Stimulated activated CD8-positive, alpha-beta memory T cell treated with anti-CD3 and anti-CD28 coated beads, Interleukin-4, amount 100 ng/mL, for 1 hour (primary cell): ENCODE measurements at places on chromosomes 2 and 18.
A peak's percentile ranks its signal among the peaks of the same experiment; 100 is the strongest.

DNA sequence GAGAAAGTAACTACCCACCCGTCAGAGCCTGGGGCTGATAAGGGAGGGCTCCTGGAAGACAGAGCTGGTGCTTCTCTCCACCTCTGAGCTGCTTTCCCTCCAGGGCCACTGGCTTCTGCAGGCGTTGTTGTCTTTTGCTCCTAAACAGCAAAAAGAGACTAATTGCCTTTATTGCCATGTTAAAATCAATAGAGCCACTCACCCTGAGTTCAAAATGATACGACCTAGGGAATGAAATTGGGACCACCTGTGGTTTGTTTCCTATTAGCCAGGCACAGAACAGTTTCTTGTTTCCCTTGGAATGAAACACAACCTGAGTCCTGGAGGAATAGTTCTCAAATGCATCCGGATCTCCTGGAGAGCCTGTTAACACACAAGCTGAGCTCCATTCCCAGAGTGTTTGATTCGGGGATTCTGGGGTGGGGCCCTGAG, 45.8 kb downstream of the TCF7L1 start:
- no peak for DNase-seq

DNA sequence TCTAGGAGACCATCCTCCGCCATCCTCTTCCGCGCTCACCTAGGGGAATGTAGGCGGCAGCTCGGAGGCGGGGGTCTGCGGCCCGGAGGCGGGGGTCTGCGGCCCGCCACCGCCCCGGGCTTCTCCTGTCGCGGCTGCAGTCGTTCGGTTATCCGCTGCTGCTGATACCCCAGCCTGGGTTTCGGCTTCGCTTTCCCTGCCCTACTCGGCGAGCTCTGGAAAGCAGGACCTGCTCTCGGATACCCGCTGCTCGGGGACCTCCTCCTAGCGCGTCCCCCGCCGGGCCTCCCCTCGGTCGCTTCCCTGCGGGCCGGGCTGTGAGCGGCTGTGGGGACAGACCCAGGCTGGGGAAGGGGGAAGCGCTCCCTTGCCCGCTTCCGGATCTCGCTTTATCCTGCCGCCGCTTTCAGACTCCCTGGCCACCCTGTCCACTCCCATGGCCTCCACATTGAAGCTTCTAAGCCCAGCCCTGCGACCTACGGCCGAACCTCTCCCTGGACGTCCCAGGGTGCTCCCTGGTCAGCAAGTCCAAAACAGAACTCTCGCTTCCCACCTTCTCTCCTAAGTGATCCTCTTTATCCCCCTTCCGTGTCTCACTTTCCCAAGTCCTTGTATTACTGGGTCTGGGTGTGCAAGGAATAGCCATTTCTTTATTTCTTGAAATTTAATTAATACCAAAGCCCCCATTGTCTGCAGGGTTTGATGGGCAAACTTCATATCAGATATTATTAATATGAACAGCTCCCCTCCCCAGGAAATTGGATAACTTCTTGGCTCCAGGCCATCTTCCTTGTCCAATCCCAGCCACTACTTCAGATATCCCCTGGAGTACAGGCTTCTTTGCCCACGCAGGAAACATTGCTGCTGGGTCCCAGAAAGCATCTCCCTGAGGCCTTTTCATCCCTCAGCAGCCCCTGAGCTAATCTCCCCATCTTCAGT, 769 bp downstream of the FKBP1B start:
- no peak for DNase-seq

DNA sequence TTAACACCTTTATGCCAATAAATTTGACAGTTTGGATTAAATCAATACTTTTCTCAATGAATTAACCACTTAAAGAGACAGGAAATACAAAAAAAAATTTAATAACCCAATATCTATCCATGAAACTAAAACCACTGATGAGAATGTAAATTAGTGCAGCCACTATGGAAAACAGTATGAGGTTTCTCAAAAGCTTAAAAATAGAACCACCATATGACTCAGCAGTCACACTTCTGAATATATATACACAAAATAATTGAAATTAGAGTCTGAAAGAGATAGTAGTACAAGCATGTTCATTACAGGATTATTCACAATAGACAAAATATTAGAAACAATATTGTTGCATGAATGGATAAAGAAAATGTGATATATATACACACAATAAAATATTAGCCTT, 382.1 kb upstream of the SETBP1 start:
- DNase-seq, result no peak

DNA sequence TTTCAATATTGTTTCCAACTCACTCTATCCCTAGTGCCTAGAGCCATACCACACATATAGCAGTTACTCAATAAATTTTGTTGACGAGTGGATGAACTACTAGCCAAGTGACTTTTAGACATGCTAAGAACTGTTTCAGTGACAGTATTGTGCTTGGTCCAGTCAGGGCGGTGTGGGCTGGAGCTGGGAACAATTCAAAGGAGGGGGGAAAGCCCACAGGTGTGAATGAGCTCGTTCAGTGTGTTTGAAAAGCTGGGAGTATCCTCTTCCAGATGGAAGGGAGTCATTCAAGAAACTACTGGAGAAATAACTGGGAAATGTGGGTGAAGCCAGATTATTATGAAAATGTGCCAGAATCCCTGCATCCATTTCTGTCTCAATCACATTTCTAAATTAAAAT, 1.7 kb upstream of the SERPINE2 start:
- DNase-seq, result no peak

DNA sequence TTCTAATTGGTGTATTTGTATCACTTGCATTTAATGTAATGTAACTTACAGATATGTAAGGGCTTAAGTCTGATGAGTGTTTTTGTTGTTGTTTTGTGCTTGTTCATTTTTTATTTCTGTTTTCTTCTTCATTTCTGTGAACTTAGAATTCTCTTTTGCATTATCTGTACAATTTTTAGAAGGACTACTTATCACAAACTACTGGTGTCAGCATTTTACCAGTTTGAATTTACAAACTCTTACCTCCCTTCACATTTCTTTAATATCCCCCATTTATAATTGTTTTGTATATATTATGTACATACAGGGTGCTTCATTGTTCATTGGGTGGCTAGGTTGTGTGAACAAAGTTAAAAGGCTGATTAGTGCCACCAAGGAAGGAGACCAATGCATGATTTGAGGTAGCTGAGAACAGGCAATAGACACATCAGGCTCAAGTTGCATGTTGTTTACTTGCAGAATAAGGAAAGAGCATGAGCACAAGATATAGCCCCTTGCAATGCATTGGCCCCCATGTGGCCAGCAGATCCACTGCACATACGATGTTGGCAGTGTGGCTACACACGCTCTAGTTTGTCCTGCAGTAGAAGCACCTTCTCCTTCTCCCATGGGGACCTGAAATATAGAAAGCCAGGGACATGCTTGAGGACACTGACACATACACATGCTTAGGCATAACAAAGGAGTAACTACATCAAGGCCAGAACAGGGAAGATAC, 198.2 kb downstream of the CD8B2 start:
- DNase-seq, result no peak

- DNase-seq, result no peak
Measured at GRCh38 chr18:2134364-2134763, 436.9 kb downstream of the METTL4 start.

DNA sequence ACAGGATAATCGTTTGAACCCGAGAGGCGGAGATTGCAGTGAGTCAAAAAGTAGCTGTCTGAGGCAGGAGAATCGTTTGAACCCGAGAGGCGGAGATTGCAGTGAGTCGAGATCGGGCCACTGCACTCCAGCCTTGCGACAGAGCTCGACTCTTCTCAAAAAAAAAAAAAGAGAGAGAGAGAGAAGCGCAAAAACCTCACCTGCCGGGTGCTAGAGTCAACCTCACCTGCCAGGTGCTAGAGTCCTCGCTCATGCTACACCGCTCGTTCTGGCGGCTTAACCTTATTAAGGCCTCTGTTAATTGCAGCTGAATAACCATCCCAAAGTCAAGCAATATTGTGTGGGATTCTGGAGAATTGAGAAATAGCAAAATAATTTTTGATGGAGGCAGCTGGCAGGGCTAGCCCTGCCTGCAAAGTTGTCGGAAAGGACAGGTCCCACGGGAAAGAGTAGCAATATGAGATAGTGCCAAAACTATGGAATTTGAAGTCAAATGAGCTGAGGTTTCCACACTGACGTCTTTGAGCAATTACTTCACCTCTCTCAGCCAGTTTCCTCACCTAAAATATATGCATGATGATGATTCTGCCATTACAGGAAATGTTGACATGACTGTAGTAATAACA, 644 bp upstream of the DYM start:
- DNase-seq, result no peak

DNA sequence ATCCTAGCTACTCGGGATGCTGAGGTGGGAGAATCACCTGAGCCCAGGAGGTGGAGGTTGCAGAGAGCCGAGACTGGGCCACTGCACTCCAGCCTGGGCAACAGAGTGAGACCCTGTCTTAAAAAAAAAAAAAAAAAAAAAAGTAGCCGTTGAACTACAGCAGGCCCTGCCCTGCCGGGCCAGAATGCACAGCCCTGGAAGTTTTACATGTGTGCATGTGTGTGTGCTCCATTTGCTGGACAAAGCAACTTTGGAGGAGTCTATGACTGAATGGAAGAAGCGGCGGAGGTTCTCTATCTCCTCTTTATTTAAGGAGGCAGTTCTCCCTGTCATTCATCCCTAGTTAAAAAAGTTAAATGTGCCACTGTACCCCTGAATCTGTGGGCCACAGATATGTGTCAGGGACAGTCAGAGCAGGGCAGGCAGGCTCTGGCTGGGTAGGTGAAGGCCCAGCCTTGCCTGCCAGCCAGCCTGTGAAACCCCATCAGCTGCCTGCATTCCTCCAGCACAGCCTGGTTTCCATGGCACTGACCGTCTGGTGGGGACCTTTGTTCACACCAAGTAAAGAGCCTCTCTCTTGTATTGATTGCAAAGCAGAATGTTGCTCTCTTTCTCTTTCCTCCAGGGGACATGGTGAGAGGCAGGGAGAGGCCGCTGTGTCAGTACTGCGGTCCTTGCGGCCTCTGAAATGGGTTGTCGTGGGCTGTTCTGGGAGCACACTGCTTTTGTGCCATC, 10.9 kb downstream of the LIPG start:
- DNase-seq, result no peak

GRCh38 chr18:26547646-26548414, 523 bp downstream of the KCTD1 start:
- DNase-seq, result peak; percentile 18

DNA sequence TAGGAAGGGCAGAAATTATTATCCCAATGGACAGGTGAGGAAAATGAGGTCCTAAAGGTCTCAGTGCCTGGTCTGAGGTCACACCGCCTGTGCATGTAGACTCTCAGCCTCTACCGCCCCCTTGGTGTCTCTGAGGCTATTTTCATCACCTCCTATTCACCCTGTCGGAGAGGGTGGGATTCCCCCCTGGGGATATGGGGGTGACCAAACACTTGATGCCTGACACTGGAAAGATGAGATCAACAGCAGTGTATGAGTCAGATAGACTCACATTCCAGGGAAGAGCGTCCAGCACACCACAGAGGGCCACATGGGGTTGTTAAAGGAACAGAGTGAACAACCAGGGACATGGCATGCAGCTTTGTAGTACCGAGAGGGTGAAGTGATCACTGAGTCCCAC, 199.7 kb downstream of the SMAD2 start:
- no peak for DNase-seq

GRCh38 chr18:57841568-57841967, 38.5 kb upstream of the ATP8B1 start:
- no peak for DNase-seq
